CD4-positive, alpha-beta T cell treated with Interleukin-17A for 1 hour (primary cell): ENCODE measurements at places on chromosomes 7 and 10.
A peak's percentile ranks its signal among the peaks of the same experiment; 100 is the strongest.

GRCh38 chr10:112363696-112364688 lies 9.9 kb upstream of the ACSL5 start:
- DNase-seq, result no peak

DNA sequence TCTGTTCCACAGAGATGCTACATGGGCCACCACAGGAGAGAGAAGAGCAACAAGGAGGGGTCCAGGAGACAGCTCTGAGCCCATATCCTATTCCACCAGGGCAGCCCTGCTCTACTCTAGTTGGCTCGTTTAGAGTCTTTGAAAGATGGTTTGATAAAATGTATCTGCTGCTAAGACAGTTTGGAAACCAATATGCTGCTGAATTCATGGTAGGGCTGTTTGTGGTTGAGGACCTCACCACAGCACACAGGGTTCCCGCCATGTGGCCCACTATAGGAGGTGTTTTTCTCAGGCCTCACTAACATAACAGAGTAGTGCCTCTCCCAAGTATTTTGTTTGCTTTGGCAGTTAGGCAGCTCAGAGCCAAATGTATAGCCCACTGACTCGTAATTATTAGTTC lies 35.8 kb upstream of the ZC3HAV1L start:
- peak; percentile 48 for DNase-seq

- peak; percentile 80 for DNase-seq
Observed at GRCh38 chr10:124647421-124648130, 96.6 kb downstream of the FAM53B start.

GRCh38 chr7:150388709-150389531 lies 9.8 kb downstream of the ZNF775 start:
- DNase-seq, result no peak

GRCh38 chr7:22356010-22356691 lies 803 bp downstream of the RAPGEF5 start:
- DNase-seq, result no peak

DNA sequence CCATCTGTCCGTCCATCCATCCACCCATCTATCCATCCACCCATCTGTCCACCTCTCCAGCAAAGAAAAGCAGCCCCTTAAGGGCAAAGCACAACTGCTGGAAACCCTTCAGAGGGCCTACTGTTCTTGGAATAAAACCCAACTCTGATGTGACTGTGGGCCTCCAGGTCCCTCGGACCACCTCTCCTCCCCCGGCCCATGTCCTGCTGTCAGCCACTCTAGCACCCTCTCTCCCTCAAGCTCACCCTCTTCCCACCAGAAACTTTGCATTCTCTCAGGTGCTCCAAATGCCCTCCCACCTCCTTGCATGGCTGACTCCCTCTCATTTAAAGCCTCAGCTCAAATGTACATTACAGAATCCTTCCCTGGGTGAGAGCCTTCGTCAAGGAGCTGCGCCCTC lies 110.3 kb downstream of the ARHGAP22 start:
- no peak for DNase-seq

- DNase-seq, result no peak
Observed at GRCh38 chr7:46834921-46835320, 747.0 kb downstream of the TNS3 start.

DNA sequence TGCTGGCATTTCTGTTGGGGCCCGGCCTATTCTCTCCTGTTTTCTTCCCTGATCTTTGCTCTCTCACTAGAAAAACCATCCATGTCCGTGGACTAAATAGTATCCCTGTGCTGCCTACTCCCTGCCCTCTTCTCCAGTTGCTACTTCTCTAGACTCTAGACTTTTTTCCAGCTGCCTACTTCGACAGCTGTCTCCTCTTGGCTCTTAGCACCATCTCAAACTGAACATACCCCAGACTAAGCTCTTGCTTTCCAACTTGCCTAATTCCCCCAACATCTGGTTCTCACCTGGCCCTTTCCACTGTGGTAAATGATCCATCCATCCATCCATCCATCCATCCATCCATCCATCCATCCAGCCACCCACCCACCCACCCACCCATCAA lies 19.5 kb downstream of the ADCYAP1R1 start:
- DNase-seq, result no peak

DNA sequence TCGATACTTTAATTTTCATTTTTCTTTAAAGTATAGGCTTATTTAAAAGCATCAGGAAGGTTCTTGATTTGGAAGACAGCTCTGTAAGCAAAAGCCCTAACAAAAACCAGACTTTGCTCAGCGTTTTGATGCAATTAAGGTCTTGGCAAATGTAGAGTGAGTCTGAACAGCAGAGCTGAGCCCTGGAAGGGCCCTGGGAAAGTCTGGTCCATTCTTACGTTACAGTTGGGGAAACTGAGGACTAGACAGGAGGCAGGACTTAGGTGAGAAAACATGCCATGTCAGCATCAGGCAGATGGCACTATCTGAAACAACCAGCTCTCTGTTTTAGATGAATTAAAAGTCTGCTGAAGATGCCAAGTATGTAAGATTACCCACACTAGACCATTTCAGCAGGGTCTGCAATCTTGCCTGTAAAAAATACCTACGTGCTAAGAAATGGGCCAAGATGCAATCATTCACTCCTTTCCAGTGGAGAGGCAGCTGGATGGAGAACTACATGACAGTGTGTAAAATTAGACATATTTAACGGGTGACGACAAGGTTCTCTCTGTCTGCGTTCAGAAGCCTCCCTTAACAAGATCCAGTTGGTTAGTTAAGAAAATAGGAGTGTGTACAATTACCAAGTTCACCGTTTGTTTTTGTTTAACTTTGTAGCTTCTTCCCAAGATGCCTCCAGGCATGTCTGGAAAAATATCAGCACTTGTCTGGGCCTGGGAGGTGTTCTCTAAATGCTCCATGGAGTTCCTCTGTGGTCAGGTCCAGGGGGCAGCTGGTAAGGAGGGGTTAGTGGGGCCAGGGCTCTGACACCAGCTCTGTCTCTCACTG lies 502.3 kb upstream of the ZMIZ1 start:
- DNase-seq, result no peak

DNA sequence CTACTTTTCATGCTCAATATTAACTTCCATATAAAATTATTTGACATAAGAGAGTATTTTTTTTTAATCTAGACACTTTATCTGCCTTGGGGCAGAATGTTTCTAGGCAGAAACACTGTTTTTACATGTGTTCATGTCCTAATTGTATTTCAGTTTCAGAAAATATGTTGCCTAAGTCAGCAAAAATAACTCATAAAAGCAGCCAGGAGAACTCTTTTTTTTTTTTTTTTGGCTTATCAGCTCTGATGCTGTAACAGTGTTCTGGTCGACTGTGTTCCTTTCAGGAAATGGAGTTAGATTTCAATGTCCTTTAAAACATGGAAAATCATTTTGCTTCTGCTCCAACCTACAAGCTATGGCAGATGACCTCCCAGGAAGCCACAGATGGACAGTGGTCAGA lies 63.2 kb upstream of the OPALIN start:
- no peak for DNase-seq

DNA sequence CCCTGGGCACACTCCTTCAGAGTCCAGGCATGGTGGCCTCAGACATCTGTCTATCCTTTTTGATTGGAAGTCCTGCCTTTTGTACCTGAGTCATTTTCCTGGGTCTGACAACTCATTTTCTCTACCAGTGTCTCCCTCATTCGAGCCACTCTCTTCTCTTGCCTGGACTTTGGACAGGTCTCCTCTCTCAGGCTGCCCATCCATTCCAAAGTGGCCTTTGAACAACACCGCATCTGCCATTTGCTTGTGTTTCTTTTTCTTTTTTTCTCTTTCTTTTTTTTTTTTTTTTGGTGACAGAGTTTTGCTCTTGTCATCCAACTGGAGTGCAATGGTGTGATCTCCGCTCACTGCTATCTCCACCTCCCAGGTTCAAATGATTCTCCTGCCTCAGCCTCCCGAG lies 142.1 kb upstream of the COBL start:
- no peak for DNase-seq

- no peak for DNase-seq
Observed at GRCh38 chr7:157357129-157358040, 20.6 kb downstream of the DNAJB6 start.

- peak; percentile 83 for DNase-seq
Observed at GRCh38 chr7:32890010-32890792, 1.4 kb downstream of the KBTBD2 start.

- DNase-seq, result no peak
Observed at GRCh38 chr10:58782876-58783851, 270.5 kb downstream of the BICC1 start.

- DNase-seq, result no peak
Observed at GRCh38 chr10:83083831-83084230, 1055.5 kb upstream of the GHITM start.

GRCh38 chr7:15778191-15778590 lies 91.7 kb upstream of the MEOX2 start:
- DNase-seq, result no peak

- no peak for DNase-seq
Observed at GRCh38 chr7:108384716-108385483, 71.3 kb downstream of the NRCAM start.

DNA sequence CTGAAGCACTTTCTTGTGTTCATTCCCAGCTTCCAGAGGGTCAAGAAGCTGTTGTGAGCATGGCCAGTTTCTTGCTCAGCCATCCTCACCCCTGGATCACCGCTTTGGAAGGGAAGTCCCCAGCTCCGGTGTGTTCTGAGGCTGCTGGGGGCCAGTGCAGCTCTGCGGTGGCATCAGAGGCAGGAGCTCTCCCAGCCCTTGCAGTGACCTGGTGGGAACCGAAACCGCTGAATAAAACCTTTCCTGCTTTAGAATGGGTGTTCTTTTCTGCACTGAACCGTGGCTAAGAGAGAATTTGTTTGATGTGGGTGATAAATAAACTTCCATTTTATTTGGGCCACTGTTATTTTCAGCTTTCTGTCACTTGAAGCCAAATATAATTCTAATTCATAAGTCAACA lies 450.9 kb upstream of the VSTM2A start:
- DNase-seq, result no peak

GRCh38 chr7:51062222-51062987 lies 254.2 kb downstream of the COBL start:
- no peak for DNase-seq

DNA sequence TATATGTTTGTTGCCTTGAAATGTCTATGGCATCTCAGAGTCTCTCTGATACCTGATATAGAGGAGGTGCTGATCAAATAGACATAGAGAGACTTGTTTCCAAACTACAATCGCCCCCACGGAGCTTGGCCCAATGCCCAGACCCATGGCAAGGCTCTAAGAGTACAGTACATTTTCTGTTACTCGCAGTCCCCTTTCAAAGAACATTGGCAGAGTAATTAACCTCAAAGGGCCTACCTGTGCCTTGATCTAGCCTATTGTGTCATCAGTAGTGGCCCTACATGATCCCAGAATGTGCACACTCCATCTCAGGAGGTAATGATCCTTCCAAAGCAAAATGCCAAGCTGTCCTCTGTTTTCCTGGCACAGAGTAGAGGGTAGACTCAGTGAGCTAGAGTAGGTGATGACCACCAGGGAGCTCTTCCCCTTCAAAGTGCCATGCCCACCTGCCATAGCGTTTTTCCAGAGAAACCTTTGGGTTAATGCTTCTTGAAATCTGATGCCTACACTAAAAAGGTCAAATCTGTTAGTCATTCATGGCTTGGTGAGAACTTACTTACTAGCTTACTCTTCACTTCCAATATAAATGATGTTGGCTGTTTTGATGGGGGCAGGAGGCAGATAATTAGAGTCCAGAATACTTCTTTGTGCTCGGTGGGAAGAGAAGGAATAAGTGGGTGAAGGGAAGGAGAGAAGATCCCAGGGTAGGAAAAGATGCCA lies 41.2 kb upstream of the ACSL5 start:
- DNase-seq, result no peak

DNA sequence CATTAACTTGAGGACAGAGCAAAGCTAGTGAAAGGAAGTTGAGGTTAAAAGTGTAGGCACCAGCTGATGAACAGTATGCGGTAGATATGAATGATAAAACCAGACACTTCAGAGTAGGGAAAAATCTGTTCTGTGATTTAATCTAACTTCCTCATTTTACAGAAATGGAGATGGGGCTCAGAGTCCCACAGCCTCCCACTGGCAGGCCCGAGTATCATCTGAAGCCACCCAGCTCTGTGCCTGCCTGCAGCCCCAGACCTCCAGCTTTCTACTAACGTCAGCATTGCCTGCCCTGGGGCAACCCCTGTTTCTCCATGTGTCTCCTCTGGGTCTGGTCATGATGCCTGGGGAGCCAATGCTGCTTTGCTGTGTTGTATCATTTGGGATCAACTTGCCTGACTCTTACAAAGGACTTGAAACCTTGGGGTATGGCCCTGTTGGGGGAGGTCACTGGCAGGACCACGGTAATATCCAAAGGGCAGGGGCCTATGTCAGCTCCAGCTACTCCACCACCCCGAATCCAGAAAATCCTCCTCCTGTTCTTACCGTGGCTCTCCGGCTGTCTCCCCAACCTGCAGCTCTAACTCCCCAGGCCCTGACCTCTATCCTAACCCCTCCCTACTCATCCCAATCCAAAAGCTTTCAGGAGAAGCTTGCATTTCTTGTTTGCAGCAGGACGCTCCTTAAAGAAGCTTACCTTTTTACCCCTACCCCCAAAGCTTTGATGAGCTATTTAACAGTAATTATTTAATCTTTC lies 56.2 kb upstream of the NPY start:
- DNase-seq, result peak; percentile 36

DNA sequence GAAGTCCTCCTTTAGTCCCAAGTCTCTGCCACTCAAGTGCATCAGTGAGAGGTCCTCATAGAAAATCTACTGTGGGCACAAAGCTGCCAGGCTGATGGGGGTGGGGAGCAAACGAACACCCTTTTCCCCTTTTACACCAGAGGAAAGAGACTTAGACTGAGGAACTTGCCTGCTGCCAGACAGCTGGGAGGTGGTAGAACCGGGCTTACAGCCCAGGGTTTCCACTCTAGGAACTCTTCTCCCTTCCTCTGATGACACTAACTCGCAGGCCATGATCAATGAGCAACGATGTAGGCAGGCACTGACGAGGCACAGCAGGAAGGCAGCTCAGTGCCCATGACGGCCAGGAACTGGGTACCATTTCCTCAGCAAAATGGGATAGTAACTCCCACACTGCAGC lies 11.0 kb upstream of the SH2D4B start:
- no peak for DNase-seq

DNA sequence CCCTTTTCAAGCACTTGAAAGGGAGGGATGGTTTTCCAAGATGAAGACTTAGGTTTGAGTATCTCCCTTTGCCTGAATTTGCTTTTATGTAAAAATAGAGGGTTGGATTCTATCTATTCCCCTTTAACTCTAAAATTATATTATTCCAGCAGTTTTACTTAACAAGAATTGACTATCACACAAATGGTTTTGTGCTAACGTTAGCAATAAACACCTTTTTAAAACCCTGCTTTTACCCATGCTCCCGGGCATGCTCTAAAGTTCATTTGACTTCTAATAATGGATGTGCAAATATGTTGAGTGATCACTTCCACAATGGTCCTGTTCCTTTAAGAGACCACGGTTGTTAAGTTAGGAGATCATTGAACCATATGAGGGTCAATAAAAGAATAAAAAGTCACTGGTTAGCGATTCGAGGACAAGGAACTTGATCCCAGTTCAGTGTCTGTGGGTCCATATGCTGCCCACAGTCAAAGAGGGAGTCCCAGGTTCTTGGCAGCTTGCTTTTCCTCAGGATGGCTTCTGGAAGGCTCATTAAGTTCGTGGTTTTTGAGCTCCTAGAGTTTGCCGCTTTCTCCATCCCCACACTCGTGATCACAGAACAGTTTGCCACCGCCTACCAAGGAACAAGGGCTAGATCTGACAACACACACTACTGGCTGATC lies at the start of gene TMEM236:
Gene TMEM236 (plus strand): TSS at position 421 of the 665 bp plus-strand sequence. CDS start 95 bp downstream, at position 516.
- DNase-seq, result no peak
